ENCODE measurements at places on chromosomes 6 and 20. TPM values are rescaled to one million over a fixed set of nuclear protein-coding genes. Genes with fewer than 3 reads are reported as not detected.
A peak's percentile ranks its signal among the peaks of the same experiment; 100 is the strongest.

The PM20D2 gene
- 11.5 TPM for total RNA-seq

DNA sequence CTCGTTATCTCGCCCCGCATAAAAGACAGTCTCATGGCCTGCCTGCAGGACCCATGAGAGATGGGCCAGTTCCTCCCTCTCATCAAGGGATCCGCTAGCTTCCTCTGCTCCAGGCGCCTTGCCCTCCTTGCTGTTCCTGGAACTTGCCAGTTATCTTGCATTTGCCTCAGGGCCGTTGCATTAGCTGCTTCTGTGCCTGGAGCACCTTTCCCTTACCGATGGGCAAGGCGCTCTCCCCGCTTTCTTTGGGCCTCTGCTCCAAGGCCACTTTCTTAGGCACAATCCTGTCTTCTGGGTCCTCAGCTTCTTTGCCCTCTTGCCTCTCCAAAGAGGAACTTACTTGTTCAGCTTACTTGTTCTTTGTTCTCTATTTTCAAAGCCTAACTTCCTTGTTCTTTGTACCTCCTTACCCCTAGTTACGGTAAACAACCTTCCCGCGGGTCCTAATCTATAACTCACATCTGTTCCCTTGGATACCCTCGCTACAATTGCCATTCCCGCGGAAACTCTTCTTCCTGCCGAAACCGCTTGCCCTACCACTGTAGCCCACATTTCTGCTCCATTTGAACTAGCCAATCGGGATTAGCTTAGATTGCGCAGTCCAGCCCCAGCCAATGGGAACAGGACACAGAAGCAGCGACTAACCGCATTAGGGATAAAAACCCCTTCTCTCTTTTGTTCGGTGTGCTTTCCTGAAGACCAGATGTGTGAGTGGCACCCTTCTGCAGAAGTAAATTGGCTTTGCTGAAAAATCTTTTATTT, 887 bp upstream of the NSFL1C start:
- DNase-seq: no peak
- H3K4me1 ChIP-seq: peaks cover 31% of the 10 kb centered on the region
- H3K27me3 ChIP-seq: peaks cover 27% of the 10 kb centered on the region
- peak overlapping the region; percentile 35 for H3K27ac ChIP-seq
- H3K36me3 ChIP-seq: peaks cover 15% of the 10 kb centered on the region
- H3K4me3 ChIP-seq: no peak overlapping the region

DNA sequence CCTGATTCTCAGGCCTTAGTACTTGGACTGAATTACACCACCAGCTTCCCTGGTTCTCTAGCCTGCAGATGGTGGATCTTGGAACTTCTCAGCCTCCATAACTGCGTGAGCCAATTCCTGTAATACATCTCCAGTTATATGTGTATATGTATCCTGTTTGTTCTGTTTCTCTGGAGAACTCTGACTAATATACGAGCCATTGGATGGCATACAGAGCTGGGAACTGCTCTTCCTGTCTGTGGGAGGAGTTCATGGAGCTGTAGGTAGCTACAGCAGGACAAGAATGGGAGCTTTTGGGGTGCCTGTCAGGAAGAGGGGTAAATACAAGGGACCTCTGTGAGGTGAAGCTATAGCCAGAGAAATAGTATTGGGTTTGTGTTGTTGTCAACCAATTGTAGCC, 41.2 kb downstream of the TMEM14A start:
- H3K4me3 ChIP-seq: no peak overlapping the region
- no peak for DNase-seq
- no peaks in the 10 kb centered on the region for H3K27me3 ChIP-seq
- H3K36me3 ChIP-seq: no peaks in the 10 kb centered on the region
- no peaks in the 10 kb centered on the region for H3K4me1 ChIP-seq
- H3K27ac ChIP-seq: no peak overlapping the region

GRCh38 chr20:35699957-35700624, 886 bp downstream of the ROMO1 start:
- DNase-seq: no peak
- H3K4me1 ChIP-seq: peaks cover 19% of the 10 kb centered on the region

GRCh38 chr6:106885679-106886078, 88.8 kb downstream of the CD24 start:
- H3K4me3 ChIP-seq: no peak overlapping the region
- H3K36me3 ChIP-seq: no peaks in the 10 kb centered on the region
- no peak overlapping the region for H3K27ac ChIP-seq
- no peak for DNase-seq
- H3K27me3 ChIP-seq: no peaks in the 10 kb centered on the region

The LTB gene
- total RNA-seq: 398 TPM

The GSTA2 gene
- not detected for total RNA-seq

DNA sequence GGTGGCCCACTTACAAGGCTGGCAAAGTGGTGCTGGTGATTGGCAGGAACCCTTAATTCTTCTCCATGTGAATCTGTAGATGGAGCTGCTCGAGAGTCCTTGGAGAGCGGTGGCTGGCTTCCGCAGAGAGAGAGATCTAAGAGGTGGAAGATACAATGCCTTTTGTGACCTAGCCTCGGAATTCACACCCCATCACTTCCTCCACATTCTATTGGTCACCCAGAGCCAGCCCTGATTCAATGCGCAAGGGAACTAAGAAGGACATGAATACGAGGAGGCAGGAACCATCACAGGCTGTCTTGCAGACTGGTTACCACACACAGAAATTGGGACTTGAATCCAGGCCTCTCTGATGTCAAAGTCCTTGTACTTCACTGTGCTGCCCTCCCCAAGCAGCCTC, 128.9 kb upstream of the PROKR2 start:
- H3K27me3 ChIP-seq: peaks cover 16% of the 10 kb centered on the region
- H3K4me1 ChIP-seq: no peaks in the 10 kb centered on the region
- H3K4me3 ChIP-seq: no peak overlapping the region
- no peak for DNase-seq
- H3K27ac ChIP-seq: no peak overlapping the region
- H3K36me3 ChIP-seq: no peaks in the 10 kb centered on the region

The PTPRK gene
- total RNA-seq: 8.4 TPM

The ARID1B gene
- total RNA-seq: 103 TPM

The SF3B5 gene
- total RNA-seq: 115 TPM

The MUCL3 gene
- total RNA-seq: not detected
